CD4-positive, alpha-beta T cell (primary cell): ENCODE measurements at places on chromosomes 5 and 9.
A peak's percentile ranks its signal among the peaks of the same experiment; 100 is the strongest.

- no peak for DNase-seq
These were observed 19.7 kb downstream of the CARTPT start for GRCh38 chr5:71738662-71739361.

DNA sequence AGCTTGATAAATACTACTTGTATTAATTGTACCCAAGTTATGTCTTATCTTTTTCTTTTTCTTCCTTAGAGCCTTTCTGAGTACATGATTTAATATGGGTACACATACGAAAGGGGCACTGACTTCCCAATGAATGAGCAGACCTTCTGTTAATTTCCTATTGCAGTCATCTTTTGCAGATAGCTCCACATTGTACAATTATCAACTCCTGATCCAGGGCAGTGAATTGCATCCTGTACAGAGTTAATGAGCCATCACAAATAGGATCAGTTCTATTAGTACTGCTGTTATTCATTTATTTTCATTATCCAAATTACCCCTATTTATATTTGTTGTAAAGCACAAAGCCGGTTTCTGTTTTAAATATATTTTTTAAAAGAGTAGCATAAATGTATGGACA lies 105.6 kb downstream of the ADAMTSL1 start:
- DNase-seq = no peak

DNA sequence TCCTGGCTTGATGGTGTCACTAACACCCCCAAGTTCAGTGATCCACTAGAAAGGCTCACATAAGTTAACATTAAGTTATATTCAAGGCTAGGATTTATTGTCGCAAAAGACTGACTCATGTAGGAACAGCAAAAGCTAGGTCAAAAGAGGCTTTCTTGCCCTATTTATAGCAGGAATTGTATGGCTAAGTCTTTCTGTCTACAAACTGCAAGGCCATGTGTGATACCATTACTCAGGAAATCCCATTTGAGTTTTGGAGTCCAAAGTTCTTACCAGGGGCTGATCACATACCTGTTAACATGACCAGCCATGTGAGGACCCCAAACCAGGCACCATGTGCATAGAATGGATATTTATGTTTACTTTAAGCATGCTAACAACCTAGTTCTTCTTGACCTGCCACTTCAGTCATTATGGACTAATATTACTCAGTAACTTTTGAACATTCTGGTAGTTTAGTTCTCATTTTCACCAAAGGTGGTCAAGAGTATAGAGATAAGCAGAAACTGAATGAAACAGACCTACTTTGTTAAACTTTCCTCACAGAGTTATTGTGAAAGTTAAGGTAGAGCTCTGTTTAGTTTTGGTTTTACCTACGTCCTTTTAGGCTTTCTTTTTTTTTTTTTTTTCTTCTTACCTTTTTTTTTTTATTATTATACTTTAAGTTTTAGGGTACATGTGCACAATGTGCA lies 281.1 kb downstream of the FER start:
- DNase-seq = no peak

DNA sequence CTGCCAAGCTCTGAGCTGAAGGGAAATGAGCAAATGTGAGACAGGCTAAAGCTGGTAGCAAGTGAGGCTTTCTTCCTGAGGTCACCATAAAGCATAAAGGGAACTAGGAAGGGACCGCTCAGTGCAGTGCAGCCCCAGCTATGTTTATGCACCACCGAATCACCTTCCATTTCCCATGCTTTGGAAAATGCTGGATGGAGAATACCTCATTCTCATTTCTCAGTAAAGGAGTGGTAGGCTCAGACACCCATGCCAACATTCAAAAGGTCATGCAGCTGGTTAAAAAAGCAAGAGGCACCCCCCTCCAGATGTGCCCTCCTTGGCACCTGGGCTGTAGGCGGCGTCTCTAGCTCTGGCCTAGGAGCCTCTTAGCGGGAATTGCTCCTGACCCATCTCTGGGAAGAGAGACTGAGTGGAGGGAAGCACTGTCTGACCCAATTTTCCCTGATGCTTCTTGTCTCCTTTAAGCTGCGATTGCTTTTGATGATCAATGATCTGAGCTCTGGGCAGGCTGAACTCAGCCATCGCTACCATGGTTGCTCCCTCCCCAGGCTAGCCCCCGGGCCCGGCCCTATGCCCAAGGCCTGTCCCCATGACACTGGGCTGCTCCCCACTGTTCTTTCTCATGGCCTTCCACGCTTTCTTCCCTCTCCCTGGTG lies 58.7 kb downstream of the ZNF354C start:
- no peak for DNase-seq

DNA sequence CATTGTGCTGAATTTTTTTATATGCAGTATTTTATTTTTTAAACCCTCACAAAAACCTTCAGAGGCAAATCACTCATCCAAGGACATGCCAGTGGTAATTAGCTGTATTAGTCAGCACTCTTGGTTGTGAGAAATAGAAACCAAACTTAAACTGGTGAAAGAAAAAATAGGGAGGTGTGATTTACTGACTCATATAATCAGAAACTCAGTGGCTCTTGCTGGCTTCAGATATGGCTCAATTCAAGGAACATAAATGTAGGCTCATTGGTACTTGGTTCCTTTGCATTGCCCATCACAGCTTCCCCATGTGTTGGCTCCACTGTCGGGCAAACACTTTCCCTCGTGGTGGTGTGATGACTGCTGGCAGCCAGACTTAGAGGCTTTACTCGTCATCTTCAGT lies 497.2 kb downstream of the MAT2B start:
- no peak for DNase-seq

DNA sequence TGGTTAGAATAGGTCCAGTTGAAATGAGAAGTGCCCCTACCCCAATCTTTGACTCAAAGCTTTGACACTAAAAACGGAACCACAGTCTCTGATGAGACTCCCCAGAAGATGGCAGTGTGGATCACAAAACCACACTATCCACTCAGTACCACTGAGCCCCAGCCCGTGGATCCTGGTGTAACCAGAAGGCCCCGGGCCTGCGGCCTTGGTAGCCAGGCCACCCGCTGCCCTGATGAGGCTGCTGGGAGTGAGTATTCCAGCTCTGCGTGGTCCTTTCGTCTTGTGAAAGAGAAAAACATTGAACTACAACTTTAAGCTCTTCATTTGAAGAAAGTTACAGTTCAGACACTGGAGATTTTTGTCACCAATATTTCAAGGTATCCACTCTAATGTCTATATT lies 42.2 kb upstream of the FBP1 start:
- peak; percentile 28 for DNase-seq

DNA sequence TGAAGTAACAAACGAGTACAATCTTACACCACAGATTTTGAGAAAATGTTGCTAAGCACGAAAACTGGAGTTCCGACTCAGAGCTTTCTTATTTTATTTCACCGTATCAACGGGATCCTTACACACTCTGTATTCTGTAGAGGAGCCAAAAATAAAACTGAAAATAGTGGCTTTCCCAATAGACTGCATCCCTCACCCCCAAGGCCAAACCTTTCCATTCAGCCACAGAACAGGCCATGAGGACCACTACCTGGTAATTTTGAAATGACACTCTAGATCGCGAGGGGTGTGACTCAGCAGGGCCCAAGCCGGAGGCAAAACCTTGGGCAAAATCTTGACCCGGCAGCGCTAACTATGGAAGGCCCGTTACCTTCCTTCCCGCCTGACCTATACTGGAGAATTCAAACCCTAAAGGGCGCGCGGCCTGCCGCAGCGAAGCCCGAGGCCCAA lies 432 bp downstream of the HSPA9 start:
- DNase-seq = no peak

- DNase-seq = no peak
These were observed 7.9 kb upstream of the KIF2A start for GRCh38 chr5:62298118-62298517.

- no peak for DNase-seq
These were observed 62.5 kb upstream of the C5orf46 start for GRCh38 chr5:147968855-147969254.

DNA sequence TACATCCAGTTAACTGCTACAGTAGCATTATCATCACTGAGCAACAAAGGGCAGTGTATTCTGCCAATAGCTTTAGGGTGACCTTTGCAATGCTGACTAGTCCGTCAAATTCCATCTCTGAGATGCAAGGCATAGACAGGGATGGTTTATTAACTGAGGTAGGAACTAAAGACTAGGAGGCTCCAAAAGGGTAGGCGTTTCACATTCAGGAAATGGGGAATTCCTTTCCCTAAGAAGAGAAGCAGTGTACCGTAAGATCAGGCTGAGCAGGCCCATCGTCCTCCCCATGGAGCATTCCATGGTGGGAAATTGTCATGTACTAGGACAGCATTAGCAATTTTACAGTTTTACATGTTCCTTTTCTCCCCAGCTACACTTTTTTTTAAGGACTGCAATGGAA lies 157.7 kb downstream of the BNC2 start:
- no peak for DNase-seq
